ENCODE measurements at places on chromosomes 4 and X.

- no peak for DNase-seq
These were observed 6.0 kb downstream of the WWC2 start for GRCh38 chr4:183105092-183105491.

DNA sequence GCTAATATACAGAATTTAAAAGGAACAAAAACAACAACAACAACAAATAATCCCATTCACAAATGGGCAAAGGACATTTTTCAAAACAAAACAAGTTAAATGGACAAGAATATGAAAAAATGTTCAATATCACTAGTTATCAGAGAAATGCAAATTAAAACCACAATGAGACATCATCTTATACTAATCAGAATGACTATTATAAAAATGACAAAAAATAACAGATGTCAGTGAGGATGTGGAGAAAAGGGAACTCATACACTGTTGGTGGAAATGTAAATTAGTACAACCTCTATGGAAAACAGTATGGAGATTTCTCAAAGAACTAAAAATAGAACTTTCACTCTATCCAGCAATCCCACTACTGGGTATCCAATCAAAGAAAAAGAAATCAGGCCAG, 92.6 kb downstream of the KIT start:
- DNase-seq = no peak

DNA sequence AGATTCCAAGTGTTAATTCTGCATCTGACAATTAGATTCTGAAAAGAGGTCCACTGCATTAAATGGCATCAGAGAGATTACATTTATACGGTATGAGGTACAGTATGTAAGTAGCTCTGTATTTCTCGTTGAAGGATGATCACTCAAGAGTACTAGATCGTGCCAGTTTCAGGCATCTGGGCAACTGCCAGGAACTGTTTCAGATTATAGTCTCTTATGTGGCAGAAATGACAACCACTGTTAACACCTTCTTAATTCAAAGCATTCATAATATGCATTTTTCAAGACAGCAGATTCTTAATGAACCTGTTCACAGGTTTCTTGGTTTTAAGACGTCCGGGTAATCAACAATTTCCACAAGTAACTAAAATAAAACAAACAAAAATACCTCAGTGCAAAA, 1.6 kb downstream of the ANKRD50 start:
- DNase-seq = no peak

DNA sequence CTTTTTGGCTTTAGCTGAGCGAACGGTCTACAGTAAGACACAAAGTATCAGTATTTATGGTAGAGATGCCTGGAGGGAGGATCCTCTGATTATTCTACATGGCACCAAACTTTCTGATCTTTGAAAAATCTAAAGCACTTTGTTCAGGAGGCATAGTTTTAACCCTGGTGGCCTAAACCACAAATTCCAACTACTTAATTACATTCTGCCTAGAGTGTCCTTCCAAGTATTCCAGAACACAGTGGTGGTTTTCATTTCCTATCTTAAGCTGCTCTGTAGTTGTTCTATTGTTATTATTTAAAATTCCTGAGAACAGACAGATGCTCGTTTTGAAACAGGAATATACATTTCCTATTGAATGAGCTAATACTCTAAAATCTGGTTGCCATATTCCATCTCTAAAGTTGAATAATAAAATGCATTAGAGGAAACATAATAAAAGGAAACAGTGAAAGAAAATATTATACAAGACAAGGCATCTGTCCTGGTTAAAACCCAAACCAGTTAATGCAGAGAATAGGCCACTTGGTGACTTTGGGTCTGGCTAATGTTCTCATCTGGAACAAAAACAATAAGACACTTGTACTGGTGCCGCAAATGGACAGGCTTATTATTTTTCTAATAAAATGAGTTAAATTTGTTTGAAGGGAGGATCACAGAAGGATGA, 657.4 kb downstream of the SPRY1 start:
- DNase-seq = no peak

GRCh38 chrX:77768787-77769186, 17.2 kb downstream of the ATRX start:
- no peak for DNase-seq

- no peak for DNase-seq
These were observed 84.4 kb downstream of the PPARGC1A start for GRCh38 chr4:23805450-23805851.

DNA sequence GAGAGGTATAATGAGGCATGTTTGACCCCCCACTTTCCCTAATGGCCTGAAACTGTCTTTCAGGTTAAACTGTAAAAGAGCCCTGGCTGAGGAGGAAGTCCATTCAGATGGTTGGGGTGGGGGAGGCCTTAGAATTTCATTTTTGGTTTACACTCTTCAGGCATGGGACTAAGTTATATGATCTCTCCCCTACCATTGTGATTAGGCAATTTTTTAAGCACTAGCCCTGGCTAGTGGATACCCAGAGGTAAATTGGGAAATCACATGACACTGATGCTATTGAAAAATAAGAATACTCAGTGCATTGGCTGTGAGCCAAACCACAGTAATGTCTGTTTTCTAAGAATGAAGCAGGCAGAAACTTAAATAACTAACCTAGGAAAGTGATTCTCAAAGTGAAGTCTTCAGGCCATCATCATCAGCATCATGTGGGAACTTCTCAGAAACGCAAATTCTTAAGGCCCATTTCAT, 149.7 kb downstream of the RRAGB start:
- DNase-seq = no peak

DNA sequence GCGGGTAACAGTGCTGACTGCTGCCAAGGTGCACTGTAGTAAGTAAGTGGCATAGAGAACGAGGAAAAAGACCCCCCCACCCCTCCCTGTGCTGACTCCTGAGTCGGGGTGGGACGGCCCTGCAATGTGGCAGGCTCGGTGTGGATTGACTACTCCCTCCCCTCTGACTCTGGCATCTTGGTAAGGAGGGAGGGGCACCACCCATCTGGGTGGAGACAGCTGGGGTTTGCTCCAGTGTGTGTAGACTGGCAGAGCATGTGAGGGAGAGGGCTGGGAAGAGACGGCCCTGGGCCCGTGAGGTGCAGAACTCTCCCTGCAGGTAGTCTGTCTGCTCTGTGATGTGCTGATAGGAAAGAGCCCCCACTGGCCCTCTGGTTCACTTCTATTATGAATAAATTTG, 31.0 kb downstream of the NSG1 start:
- DNase-seq = no peak

- DNase-seq = no peak
These were observed 4.7 kb upstream of the JAKMIP1 start for GRCh38 chr4:6204871-6205566.

DNA sequence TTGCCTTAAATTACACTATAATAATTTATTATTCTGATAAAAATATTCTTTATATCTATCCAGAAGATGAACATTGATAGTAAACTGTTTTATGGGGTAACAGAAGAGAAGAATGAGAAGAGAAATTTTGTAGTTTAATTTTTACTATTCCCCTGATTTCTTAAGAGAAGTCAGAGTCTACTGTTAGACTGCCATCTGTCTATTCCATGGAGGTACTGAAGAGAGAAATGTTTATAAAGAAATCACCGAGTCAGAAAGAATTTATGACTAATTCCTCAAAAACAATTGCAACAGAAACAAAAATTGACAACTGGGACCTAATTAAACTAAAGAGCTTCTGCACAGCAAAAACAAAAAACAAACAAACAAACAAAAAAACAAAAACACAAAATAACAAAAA, 149.9 kb downstream of the FGF16 start:
- DNase-seq = peak; percentile 12

DNA sequence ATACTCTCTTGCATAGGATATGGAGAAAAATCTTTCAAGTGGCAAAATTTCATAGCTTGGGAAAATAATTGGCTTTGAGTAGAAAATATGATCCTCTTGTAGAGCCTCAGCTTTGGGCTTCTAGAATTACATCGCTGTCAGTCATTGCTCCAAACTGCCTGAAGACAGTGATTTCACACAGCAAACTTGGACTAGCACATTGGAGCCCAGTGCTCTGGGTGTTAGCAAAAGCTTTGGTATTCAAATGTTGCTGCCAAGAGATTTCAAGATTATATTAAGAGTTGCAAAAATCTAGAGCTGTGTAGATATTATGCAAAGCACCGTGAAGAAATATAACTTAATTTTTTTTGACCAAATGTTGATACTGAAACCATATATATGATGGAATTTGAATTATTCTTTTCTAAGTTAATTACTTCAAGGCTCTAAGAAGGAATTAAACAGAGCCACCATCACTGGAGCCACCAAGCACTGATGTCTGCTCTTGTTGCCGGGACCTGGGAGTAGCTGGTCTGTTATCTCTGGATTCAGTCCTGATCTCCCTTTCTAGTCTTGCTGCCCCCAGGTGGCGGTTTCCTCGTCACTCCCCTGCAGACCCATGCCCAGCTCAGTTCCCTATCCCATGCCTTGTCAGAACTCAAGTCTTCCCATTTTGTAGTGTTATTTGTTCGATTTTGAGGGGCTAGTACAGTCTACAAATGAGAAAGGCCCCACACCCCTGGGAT, 260.7 kb upstream of the SFRP2 start:
- DNase-seq = no peak

- DNase-seq = no peak
These were observed 117.9 kb upstream of the MED14 start for GRCh38 chrX:40853004-40853815.

GRCh38 chrX:40098264-40099054, 701 bp upstream of the BCOR start:
- DNase-seq = no peak

GRCh38 chrX:48696909-48697727, 584 bp downstream of the SUV39H1 start:
- DNase-seq = no peak

DNA sequence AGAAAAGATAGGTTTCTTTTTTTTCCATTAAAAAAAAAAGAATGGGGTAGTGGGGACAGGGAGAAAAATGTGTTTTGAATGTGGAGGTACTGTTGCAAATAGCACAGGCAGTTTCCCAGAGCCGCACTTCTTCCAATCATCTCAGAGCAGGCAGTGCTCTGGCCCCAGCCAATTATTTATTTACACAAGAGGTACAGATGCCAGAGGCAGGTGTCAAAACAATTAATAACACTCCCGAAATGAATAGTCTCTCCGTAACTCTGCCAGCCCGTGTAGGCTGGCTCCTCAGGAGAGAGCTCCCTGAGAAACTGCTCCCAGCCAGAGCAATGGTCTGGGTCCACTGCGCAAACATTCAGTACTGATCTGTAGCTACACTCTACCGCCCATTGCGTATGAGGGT, 130.8 kb upstream of the IL1RAPL2 start:
- DNase-seq = no peak
